ENCODE measurements at places on chromosomes 16 and 17.

- no peak for DNase-seq
Measured at GRCh38 chr17:79654960-79655382, 44.1 kb upstream of the RBFOX3 start.

DNA sequence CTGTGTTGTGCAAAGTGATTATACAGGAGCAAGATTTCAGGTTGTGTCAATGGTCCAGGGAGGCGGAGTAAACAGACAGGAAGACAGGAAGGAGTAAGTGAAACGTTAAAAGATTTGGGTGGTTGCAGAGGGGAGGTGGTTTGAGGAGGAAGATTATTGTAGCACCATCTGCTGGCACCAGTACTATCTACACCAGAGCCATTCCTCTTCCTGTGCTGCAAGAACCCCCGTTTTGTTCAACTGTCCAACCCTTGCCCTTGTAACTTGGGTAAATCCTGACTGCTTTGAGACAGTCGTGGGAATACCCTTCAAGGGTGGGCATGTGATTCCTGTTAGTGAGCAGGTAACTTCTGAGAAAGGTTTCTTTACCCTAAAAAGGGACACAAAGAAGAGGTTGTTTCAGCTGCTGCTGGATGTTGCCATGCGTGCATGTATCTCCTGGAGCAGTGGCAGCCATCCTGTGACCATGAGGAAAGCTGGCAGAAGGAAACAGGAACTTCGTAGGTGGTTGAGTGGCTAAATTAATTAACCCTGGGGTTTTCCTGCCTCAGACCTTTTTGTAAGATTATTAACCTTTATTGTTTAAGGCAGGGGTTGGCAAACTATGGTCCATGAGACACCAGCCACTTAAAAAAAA lies 124.1 kb downstream of the PRKCA start:
- no peak for DNase-seq

DNA sequence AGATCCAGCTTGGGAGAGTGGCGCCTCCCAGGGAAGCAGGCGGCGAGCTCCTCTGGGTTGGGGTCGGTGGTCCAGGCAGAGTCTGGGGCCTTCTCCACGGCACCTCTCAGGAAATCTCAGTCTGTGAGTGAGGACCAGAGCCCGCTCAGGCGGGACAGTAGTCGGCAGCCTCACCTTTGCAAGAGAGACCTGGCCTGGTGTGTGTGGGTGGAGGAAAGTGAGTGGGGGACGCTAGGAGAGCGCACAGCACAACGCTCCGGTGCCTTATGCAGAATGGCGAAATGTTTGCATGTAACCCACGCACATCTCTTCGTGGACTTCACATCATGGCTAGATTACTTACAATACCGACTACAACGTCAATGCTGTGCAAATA lies 2.2 kb downstream of the AHSP start:
- no peak for DNase-seq

DNA sequence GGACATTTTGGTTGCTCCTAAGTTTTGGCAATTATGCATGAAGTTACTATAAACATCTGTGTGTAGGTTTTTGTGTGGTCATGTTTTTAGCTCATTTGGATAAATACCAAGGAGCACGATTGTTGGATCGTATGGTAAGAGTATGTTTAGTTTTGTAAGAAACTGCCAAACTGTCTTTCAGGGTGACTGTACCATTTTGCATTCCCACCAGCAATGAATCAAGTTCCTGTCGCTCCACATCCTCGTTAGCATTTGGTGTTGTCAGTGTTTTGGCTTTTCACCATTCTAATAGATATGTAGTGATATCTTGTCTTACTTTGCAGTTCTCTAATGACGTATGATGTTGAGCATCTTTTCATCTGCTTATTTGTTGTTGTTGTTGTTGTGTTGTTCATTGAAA lies 20.2 kb downstream of the TENT4B start:
- no peak for DNase-seq

DNA sequence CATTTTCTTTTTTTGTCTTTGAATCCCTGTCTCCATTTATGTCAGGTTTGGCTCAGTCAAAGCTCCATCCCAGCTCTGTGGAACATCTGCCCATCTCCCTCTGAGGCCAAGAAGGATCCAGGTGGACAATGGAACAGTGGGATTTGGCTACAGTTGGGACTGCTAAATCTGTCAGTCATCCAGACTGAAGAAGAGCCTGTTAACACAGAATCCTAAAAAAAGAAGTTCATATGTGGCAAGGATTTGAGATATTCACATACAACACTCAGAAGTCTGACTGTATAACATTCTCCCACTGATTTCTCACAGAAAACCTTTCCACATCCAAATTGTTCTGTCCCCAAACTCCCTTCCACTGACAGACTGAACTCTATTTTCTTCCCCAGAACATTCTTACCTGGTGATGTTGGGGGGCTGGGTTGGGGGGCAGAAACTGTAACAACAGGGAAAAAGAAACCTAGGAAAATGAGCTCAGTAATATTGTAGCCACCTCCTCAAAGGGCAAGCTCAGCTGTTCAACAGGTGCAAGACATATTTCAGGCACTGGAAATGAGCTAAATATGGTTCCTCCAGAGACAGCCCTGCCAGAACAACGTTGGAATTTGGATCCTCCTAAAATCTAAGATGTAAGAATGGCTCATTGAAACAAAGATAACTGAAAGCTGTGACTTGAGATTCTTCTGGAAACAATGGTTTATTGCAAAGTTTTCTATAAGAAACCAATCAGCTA lies 301.5 kb upstream of the CDH5 start:
- no peak for DNase-seq

DNA sequence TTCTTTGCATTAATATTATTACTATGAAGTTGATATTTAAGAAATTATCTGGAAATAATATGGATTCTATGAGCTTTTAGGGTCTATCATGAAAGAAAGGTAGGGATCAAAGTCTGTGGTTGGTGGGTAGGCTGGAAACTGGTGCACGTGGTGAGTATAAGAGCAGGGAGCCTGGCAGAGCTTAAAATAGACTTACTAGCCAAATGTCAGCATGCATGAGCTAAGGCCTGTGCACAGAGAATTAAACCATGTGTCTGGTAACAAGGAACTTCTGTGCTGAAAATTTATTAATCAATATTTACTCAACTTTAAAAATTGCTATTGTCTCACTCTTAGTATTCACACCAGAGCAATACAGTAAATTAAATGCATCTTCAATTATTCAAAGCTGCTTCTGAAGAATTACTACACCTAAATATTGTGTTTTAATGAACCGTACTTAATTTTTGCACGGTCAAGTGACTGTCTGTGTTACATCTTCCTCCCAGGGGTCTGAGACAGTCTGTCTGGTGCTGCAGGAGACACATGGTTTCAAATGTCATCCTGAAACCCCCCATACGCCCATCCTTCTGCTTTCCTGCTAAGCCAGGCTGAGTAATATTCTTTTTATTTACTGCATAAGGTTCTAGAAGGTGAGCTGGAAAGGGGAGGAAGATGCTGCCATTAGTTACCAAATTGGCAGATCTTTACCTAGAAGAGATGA lies 161.0 kb upstream of the NLRP1 start:
- DNase-seq = no peak

- no peak for DNase-seq
Measured at GRCh38 chr17:59433586-59433985, 102.1 kb downstream of the YPEL2 start.

DNA sequence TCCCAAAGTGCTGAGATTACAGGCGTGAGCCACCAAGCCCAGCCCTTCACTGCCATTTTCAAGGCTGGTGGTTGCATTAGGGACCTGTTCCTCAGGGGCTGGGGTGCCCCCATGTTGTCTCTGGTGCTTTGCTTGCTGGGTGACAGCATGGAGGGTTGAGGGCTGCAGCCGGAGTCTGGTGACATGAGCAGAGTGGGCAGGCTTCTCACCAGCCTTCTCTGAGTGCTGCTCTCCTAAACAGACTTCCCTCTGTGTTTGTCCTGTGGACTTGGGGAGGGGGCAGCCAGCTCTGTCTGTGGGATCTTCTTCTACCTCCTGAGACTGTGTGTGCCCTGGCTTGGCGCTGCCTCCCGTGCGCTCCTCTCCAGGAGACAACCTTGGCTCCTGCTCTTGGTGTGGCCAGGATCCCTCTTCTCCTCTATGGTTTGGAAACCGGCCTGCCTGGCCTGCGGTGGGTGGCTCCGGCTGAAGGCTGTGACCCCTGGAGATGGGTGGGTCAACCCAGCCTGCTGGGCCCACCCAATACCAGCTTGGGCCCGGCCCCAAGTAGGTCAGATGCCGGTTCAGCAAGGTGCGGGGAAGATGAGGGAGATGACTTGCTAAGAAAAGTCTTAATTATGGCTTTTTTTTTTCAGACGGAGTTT lies 72.1 kb downstream of the PDPK1 start:
- no peak for DNase-seq

DNA sequence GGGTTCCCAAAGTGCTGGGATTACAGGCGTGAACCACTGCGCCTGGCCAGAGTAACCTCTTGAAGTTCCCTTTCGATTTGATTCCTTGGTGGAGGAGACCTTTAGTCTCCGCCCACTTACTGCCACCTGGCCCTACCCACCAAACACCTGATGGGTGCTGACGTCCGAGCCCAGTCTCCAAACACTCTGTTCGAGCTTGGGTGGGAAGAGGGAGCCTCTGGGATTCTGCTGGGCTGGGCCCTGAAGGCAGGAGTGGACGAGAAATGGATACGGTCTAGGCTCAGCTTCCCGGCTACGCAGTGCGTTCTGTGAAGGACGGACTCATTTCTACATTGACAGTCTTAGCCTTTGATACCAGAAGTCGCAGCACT lies 870 bp upstream of the ITGA3 start:
- DNase-seq = no peak

- DNase-seq = no peak
Measured at GRCh38 chr17:79778504-79779083, 646 bp downstream of the CBX2 start.

DNA sequence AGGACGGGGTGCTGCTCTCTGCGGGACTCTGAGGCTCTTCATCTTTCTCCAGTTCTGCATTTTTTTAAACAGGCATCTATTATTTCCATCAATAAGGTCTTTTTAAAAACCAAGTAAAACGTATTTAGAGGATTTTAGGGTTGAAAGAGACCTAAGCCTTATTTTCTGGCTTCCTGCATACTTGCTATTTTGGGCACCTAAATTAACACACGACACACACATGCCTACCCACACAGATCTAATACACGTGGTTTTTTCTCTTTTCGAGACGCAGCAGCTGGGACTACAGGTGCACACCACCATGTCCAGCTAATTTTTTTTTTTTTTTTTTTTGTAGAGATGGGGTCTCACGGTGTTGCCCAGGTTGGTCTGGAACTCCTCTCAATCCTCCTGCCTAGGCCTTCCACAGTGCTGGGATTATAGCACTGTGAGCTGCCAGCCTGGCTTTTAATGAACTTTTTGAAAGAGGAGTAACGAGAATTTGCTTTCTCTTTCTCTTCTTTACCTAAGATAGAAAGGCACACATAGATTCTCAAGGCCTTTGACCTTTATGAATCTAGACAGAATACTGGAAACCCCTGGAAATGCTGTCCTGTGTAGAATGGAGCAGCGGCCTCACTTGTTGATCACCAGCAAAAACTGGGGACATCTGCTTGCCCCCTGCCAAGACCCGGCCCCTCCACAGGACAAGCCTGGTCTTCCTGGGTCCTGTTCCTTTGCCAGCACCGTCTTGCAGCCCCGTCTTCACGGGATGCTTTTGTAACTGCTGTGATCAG lies 13.8 kb downstream of the DNAAF8 start:
- no peak for DNase-seq

- DNase-seq = no peak
Measured at GRCh38 chr17:6729531-6729930, 16.4 kb upstream of the SLC13A5 start.

- DNase-seq = no peak
Measured at GRCh38 chr17:65292430-65292829, 155.3 kb downstream of the RGS9 start.

GRCh38 chr16:10128397-10129258 lies 53.6 kb downstream of the GRIN2A start:
- no peak for DNase-seq

DNA sequence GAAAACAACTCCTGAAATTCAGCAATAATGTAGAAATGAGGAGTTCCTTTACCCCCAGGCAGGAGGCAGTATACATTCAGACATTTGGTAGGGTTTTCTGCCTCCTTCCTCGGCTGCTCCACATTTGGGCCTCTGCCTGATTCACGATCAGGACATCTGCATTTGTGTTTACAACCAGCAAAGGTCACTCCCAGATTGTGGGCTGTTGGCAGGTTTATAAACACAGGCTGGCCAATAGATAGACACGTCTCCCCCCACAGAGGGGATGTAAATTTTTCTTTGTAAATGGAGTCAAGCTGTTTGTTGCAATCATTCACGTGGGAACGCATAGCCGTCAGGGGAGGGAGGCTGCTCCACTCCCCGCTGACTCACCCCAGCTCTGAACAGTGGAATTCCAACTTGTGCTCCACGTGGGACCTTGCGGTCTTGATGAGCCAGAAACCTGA lies 252.1 kb upstream of the N4BP1 start:
- DNase-seq = no peak

DNA sequence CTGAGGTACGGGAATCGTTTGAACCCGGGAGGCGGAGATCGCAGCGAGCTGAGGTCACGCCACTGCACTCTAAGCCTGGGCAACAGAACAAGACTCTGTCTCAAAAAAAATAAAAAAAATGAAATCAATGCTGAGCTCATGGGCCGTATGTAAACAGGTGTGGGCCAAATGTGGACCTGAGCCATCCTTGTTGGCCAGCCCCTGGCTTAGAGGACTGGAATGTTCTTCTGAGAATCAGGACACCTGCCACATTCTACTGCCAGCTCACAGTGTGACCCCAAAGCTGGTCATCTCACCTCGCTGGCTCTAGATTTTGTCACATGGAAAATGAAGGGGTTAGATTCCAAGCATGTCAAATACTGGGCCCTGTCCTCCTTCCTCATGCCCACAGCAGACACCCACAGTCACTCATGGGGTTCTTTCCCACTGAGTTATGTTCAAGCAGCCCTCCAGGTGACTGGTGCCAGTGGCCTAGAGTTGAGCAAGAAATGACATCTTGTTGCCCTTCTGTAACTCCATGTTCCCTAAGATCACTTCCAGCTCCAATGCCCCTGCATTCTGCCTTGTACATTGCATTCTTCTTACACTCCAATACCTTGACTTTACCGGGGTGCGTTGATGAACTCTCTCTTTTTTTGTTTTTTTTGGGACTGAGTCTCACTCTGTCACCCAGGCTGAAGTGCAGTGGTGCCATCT lies 110.6 kb downstream of the ABCC1 start:
- no peak for DNase-seq

GRCh38 chr17:55377671-55378275 lies 43.9 kb downstream of the MMD start:
- no peak for DNase-seq

Data from amniotic stem cell (primary cell).